Stimulated activated naive CD8-positive, alpha-beta T cell treated with anti-CD3 and anti-CD28 coated beads, Interleukin-15, amount 100 ng/mL, for 72 hours (primary cell): ENCODE measurements at places on chromosomes 5 and 9.

- no peak for DNase-seq
These were observed 14.5 kb upstream of the ADRA1B start for GRCh38 chr5:159901772-159902171.

DNA sequence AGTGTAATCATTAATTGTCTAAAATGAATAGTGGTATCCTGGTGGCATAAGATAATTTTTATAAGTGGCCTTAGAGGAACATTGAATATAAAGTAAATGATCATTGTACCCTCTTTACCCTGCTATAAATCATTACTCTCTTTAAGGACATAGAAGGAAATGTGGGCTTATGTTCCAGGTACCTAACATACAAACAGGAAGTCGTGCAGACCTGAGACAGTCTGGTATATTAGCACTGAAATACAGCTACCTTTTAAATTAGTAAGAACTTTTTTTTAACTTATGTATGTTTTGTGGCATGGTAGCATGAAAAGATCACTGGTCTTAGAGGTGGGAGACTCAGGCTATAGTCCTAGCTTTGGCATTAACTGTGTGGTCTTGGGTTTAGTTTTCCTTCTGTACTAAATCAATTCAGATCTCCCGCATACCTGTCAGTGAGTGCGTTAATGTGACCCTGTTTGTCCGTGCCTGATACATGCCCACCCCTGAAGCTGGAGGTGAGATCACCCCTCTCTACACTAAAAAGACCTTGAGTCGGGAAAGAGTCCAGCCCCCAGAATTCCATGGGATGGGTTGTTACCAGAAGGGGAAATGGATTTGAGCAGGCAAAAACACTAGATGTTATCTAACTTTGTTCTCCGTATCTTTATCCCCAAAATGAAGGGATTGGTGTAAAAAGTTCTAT is 59.4 kb upstream of the ERBIN start:
- DNase-seq = no peak

DNA sequence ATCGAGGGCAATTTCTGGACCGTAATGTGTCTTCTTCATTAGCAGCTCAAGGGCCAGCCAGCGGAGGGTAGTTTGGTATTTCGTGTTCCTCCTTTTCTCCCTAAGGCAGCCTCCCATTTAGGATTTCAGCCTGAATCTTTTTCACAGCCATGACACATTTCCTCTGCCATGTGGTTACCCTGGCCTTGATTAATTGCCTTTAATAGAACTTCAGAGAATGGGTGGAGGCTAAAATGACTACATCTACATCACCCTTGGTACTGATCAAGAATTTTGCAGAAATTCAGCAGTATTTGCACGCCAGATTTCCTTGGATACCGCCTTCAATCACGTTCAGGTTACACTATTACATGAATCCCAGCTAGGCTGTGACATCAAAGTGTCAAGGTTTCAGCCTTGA is 58.0 kb downstream of the ADAMTS16 start:
- no peak for DNase-seq

- DNase-seq = no peak
These were observed 176.4 kb downstream of the FGF18 start for GRCh38 chr5:171595801-171596231.

DNA sequence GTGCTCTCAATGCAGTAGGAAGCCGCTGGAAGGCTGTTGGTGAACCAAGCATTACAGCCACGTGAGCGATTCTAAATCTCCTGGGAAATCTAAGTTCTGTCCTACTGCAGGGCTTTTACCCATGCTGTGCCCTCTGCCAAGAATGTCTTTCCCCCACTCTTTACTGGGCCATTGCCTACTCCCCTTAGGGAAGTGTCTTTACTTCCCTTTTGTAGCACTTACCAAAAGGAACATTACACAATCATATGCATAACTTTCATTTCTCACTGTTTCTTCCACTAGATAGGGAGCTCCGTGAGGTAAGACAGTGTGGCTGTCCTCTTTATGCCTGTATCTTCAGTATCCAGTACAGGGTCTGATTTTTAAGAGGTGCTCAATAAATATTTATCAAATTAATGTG is 241.7 kb upstream of the NR4A3 start:
- no peak for DNase-seq

GRCh38 chr9:137804908-137805630 is 72.5 kb upstream of the CACNA1B start:
- no peak for DNase-seq
